Cerebellar cortex (tissue), 1 donor: ENCODE measurements at places on chromosomes 3 and 15.

- no peak for DNase-seq
These were observed 17.6 kb downstream of the RLBP1 start for GRCh38 chr15:89203705-89204273.

GRCh38 chr3:126781406-126781805 lies 77.4 kb downstream of the CHCHD6 start:
- DNase-seq: peak; percentile 41

DNA sequence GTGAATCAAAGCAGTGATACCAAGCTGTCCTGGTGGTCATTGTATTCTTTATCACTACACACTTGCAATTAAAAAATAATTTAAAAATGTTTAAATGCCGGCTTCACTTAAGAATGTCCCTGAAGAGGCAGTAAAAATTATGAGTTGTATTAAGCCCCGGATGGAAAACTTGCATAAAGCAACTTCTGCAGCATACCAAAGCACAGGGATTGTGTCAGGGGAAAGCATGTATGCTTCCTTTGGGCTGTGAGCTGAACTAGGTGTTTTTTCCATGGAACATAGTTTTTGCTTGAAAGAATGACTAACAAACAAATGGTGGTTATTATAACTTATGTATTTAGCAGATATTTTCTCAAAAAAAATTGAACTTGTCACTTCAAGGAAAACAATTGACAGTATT lies 143.1 kb downstream of the ARNT2 start:
- DNase-seq: no peak

DNA sequence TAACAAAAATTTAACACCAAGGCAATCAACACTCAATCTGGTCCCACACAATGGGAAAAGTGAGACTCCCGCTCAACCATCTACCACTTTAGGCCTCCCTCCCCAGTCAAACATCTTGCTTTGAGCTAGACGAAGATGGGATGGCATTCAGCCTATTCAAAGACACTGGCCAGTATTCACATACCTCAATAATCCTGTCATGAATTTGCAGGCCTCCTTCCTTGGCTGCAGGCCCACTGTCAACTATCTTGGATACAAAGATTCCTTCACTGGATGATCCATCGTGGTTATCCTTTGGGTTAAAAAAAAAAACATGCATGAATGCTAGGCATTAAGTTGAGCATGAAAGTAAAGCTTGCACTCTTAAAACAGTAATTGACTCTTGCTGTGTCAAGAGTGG lies 22.6 kb downstream of the PDZRN3 start:
- no peak for DNase-seq

GRCh38 chr3:139121513-139122220 lies 77.0 kb upstream of the PRR23C start:
- no peak for DNase-seq

DNA sequence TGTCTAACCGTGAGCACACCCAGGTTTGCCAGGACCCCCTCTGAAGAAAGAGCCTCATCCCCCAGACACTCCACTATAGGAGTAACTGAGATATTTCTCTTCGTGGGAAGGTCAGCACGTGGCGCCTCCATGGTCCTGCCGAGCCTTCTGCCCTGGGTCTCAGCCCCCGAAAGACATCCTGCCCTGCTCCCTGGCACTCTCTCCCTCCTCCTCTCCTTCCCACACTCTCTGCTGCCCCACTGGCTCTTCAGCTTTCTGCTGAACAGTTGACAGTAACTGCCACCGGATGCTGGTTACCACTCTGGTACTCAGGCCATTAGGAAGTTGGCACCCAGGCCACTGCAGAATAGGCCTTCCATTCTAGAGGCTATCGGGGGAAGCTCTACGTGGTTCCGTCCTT lies 185.2 kb downstream of the UACA start:
- DNase-seq: no peak

GRCh38 chr3:37475435-37475834 lies 301.1 kb upstream of the LRRFIP2 start:
- DNase-seq: no peak

- no peak for DNase-seq
These were observed 139.4 kb downstream of the OPA1 start for GRCh38 chr3:193732391-193732790.

GRCh38 chr15:67127965-67128364 lies 62.6 kb downstream of the SMAD3 start:
- DNase-seq: no peak

DNA sequence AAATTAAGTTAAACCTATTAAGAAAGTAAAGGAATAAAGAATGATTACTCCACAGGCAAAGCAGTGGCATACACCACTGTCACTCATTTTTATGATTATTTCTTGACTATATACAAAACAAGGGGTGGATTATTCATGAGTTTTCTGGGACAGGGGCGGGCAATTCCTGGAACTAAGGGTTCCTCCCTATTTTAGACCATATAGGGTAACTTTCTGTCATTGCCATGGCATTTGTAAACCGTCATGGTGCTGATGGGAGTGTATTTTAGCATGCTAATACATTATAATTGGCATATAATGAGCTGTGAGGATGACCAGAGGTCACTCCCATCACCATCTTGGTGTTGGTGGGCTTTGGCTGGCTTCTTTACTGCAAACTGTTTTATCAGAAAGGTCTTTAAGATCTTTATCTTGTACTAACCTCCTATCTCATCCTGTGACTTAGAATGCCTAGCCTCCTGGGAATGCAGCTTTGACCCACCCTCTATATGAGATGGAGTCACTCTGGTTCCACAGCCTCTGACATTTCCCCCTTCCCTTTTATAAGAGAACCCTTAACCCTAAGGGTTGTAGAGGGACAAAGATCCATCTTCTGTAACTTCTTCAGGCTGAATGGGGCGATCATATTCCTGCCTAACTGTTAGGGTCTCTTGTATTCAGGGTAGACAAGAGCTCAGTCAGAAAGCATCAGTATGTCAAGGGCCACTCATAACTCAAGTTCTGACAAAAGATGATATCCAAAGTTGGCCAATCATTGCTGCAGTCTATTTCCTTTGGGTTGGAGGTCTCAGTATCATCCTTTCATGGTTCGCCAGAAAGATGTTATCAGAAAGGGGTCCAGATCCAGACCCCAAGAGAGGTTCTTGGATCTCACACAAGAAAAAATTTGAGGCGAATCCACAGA lies 79.5 kb upstream of the LIPC start:
- no peak for DNase-seq

- DNase-seq: no peak
These were observed 173.1 kb downstream of the IL5RA start for GRCh38 chr3:2937055-2937454.

- DNase-seq: peak; percentile 80
These were observed 2.8 kb downstream of the ABHD2 start for GRCh38 chr15:89090791-89091626.

DNA sequence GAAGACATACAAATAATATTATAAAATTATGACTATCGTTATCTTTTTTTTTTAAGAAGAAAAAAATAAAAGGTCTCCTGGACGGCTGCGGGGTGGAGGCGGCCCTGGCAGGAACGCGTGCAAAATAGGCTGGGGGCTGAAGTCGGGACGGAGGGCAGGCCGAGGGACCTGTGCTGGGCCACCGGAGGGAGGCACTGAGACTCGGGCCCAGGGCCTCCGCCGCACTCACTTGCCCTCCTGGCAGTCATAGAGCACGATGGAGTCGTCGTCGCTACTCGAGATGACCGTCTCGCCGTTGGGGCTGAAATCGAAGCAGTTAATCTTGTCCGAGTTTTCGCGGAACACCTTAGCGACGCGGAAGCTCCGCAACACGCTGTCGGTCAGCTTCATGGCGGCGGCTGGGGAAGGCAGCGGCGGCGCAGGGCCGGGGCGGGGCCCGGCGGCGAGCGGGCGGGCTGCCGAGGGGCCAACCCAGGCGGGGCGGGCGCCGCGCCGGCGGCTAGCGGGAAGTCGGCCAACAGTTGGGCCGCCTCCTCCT lies 408 bp downstream of the WDR82 start:
- DNase-seq: peak; percentile 46

- peak; percentile 17 for DNase-seq
These were observed 540.1 kb downstream of the UNC13C start for GRCh38 chr15:54518156-54518882.

GRCh38 chr15:43346305-43346704 lies 15.9 kb upstream of the LCMT2 start:
- peak; percentile 37 for DNase-seq

DNA sequence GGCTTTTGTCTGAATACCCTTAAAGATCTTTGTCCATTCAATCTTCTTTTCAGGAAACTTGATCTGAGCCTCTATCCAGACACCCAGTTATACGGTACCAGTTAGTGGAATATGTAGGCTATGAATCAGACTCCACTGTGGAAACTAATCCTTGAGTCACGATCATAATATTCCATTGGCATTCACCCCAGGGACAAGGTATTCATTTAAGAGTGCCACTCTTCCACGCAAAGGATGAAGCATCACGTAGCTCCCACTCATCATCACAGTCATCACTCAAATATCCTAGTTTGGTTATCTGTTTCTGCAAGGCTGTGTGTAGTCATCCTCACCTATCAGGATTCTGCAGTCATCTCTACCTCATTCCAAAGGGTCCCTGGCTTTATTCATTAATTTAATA lies 85.6 kb downstream of the NEDD4 start:
- DNase-seq: no peak

- no peak for DNase-seq
These were observed 34.9 kb upstream of the GPR160 start for GRCh38 chr3:170002879-170003278.

GRCh38 chr3:130480736-130481135 lies 36.2 kb upstream of the COL6A6 start:
- DNase-seq: peak; percentile 22

DNA sequence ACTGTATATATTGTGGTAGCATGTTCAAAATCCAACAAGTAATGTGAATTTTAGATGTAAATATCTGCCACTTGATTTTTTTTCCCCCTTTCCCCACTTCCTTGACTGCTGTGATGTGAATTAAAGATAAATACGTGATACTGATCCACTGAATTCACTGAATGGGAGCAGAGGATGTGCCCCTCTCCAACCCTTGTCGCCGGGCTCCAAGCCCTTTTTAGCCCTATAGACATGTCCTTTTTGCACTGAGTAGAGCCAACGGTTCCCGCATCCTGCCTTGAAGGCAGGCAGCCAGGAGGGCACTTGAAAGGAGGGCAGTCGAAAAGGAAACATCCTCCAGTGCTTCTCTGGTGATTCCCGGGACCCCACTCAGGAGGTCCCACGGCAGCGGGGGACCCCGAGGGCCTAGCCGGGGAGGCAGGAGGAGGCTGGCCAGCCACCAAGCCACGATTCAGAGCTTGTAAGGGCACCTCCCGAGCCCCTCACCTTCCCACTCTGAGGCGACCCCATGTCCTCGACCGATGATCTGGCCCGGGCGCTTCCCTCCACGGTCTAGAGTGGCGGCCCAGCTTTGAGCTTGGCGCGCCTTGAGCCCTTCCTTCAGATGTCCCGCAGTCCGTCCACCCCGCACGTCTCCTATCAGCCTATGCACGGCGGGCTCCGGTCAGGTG lies 901 bp upstream of the MANF start:
- no peak for DNase-seq

DNA sequence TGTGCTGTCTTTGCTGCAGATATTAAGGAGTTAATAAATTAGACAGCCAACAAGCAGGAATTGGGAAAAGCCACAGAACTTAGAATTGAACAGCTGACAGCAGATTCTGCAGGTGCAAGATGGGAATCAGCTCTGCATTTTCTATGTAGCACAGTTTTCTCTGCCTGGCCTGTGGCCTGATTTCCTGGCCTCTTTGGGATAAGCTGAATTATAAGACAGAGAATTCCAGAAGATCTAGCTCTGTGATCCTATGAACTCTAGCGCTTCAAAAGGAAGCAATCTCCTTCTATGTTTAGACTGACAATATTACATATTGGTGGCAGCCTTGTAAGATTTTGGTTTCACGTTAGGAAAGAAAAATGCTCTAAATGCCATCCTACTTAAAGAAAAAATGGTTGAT lies 24.0 kb upstream of the SOX2 start:
- no peak for DNase-seq

GRCh38 chr15:29910068-29910467 lies 87.8 kb upstream of the TJP1 start:
- DNase-seq: no peak

DNA sequence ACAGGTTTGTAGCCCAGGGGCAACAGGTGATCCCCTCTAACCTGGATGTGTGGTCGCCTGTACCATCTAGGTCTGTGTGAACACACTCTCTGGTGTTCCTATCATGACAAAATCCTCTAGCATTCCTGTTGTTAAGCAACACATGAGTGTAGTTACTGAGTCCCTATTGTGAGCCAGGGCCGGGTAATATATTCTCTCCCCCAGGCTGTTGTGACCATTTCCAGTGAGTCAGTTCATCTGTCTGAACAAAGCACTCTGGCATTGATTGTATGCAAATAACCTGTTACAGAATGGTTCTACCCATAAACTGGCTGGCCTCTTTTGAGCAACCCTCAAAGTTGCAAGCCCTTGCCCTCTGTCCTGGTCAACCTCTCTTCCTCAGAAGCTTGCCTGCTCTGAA lies 2.6 kb upstream of the FLNB start:
- DNase-seq: no peak

DNA sequence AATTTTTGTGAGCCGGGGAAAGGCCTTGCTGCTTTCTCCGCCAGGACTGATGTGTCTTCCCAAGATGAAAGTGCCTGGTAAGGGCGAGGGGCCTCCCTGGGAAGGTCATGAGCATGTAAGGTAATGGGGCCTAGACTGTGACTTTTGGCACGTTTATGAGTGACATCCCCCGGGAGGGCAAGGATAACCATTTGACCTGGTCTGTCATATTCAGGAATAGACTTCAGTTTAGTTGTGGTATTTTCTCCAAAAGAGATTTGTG lies 631 bp upstream of the CNBP start:
- DNase-seq: peak; percentile 29

GRCh38 chr3:4426782-4427344 lies 40.2 kb downstream of the SUMF1 start:
- DNase-seq: no peak

DNA sequence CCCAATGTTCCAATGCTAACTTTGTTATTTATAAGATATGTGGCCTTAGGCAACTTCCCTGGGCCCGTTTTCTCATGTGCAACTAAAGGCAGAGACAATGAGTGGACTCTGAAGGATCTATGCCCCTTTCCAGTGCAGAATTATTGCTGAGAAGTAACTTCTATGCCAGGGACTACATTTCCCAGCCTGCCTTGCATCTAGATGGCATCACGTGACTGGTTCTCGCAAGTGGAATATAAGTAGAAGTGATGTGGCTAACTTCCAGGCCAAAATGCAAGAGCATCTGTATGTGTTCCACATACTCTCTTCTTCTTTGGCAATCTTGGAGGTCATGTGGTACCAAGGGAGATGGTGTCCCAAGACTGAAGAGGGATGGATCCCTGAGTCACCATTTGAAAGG lies 674.4 kb downstream of the NTRK3 start:
- DNase-seq: peak; percentile 18

DNA sequence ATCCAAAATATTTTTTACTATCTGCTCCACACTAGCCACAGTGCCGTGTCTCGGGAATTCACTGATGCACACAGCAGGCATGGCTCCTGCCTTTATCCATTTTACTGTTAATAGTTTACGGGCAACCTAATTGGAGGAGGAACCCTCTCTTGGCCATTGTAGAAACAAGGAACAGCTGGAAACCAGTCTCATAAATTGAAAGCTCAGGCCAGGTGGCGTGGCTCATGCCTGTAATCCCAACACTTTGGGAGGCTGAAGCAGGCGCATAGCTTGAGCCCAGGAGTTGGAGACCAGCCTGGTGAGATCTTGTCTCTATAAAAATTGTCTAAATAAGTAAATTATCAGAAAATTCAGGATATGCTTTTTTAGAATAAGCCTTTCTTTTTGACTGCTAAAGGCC lies 39.0 kb downstream of the IL5RA start:
- no peak for DNase-seq
